T-helper 9 cell (primary cell): ENCODE measurements at places on chromosomes 7 and 10.

- no peak for DNase-seq
Measured at GRCh38 chr10:91350651-91351081, 59.5 kb upstream of the HECTD2 start.

- no peak for DNase-seq
Measured at GRCh38 chr10:129586898-129587443, 119.9 kb downstream of the MGMT start.

DNA sequence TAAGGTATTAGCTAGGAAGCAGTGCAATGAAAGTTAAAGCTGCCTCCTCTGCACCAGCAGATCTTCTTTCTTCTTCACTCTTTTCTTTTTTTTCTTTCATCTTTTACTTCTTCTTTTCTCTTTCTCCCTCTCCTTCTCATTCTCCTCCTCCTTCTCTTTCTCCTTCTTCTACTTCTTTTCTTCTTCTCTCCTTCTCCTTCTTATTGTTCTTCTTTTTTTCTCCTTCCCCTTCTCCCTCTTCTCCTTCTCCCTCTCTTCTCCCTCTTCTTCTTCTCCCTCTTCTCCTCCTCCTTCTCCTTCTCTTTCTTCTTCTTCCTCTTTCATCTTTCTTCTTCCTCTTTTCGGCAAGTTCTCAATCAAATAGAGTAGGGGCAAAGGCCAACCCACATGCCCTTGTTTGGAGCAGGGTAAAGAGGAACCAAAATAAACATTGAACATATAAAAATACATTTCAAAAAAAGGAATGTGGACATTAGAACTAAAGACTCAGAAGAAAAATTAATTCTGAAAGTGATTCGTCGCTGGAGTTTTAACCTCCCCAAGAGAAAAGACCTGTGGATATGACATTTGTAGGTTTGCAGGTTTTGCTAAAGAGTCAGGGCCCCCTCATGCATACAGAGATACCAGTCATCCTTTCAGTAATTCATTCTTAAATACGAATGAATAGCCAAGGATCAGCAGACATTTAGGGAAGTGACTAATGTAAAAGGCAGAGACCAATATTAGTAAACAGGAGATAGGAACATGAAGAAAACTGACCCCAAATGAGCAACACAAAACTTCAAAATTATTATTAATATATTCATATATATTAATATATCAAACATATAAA lies 93.0 kb upstream of the RSU1 start:
- DNase-seq = no peak

DNA sequence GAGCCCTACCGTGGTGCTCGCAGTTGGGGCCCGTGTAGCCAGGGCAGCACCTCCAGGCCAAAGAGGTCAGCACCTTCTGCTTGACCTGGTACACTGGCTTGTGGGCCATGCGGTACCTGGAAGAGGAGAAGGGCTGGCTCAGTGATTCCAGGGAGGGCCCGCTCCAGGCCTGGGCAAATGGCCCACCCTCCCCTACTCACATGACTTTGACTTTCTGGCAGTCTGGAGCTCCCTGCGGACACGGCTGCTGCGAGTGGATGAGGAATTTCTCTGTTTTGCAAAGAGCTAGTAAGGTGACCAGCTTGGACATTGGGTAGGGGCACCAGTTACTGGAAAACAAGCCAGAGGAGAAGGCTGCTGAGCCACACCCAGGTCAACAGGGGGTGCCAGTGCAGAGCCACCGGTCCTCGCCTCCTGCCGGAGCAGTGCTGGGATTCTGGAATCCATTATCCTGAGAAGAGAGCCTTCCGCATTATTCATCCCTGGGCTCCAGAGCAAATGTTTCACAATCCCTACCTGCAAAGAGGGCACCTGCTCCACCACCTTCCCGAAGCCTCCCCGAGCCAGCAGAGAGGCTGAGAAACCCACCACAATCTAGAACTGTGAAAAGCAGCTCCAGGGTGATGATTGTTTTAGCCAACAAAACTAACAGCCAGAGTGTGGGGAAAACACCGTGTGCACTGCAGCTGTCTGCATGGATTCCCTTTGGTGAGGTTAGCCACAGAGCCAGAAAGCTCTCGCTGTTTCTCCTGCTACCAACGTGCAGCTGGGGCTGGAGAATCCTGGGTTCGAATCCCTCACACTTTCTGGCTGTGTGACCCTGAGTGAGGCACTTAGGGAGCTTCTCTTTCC lies 11.8 kb downstream of the MMRN2 start:
- no peak for DNase-seq

GRCh38 chr7:79425665-79426064 lies 27.8 kb downstream of the MAGI2 start:
- no peak for DNase-seq

DNA sequence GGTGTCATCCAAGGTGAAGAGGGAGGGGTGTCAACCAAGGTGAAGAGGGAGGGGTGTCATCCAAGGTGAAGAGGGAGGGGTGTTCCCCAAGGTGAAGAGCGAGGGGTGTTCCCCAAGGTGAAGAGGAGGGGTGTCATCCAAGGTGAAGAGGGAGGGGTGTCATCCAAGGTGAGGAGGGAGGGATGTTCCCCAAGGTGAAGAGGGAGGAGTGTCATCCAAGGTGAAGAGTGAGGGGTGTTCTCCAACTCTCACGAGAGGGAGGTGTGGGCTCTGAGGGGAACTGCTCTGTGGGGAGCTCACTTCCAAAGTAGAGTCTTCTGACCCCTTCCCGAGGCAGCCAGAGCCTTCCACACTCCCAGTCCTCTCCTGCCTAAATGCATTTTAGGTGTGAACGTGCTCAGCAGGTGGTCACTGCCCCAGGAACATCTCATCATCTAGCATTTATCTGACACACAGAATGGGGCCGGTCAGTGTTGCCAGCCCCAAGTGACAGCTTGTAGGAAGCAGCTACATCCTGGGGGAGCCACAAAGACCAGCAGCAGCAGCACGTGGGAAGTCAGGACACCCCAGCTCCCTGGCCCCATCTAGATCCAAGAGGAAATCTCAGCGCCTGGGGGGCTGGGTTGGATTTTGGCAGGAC lies 323.8 kb downstream of the GLRX3 start:
- no peak for DNase-seq

- no peak for DNase-seq
Measured at GRCh38 chr7:119868387-119868786, 404.6 kb upstream of the KCND2 start.

DNA sequence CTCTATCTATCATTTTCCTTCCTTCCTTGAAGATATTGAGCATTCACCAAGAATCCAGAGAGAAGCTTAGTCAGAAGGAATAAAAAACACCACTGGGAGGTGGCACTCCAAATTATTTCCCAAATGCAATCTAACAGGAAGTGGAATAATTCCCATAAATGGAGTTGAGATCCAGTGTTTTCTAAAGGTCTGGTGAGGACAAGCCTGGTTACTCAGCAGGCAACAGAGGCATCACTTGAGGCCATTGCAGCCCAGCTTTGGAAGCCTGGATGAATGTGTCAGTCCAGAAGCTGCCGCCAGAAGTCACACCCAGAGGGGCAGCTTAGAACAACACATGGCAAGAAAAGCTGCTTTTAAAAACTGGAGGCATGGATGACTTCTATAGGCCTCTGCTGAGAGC lies 288.9 kb upstream of the KLF6 start:
- no peak for DNase-seq

DNA sequence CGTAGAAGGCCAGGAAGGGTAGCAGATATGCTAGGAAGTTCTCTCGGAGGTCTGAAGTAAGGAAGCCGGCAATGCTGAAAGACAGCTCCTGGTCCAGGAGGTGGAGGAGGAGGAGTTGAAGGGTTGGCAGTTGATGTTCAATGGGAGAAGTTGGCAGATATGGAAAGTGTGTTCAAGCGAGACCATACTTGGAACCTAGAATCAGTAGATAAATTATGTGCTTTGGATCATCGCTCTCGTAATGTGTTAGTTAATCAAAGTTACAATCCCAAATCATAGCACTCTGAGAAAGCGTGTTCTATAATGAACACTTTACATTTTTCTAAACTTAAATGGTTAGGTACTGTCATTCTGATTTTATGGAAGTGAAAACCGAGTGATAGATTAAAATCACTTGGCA lies 152.9 kb downstream of the CELF2 start:
- no peak for DNase-seq

DNA sequence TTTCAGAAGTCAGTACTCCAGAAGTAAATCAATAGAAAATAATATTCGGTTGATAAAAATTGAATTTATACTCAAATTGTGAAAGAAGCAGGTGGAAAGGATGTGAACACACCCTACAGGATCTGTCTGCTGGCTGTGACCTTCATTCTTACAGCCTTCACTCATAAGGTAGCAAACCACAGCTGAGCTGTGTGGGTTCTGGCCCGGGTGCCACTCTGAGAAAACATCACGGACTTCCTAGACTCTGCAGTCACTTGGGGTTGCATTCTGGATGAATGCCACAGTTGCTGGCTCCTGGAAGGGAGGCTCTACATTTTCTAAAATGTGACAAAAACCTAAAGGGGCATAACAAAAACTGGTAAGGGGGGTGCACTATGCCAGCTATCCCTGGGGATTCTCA lies 36.0 kb upstream of the ABLIM1 start:
- DNase-seq = no peak
